ENCODE measurements at places on chromosomes 13 and 19.

GRCh38 chr19:19402656-19403372 is 2.7 kb upstream of the GATAD2A start:
- DNase-seq = no peak

- DNase-seq = no peak
Observed at GRCh38 chr13:32309312-32310133, 5.6 kb downstream of the ZAR1L start.

- DNase-seq = no peak
Observed at GRCh38 chr19:23093832-23094231, 23.0 kb upstream of the ZNF730 start.

DNA sequence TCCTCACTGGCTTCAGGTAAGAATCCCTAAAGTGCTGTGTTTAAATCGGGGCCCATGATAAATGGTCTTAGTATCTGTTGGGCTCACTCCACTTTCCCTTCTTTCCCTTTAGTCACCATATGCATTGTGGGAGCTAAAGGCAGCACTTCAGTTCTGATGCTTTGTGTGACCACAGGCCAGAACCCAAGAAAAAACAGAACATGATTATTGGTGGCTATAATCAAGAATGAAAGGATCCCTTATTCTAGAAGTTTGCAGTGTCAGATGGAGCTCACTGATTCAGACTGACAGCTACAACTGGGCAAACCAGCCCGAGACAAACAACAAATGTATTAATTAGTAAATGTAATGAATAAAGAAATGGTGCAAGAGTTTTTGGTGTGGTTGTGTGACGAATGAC is 57.3 kb upstream of the POMP start:
- DNase-seq = no peak

GRCh38 chr19:54173951-54174834 is 1.2 kb upstream of the TMC4 start:
- no peak for DNase-seq

DNA sequence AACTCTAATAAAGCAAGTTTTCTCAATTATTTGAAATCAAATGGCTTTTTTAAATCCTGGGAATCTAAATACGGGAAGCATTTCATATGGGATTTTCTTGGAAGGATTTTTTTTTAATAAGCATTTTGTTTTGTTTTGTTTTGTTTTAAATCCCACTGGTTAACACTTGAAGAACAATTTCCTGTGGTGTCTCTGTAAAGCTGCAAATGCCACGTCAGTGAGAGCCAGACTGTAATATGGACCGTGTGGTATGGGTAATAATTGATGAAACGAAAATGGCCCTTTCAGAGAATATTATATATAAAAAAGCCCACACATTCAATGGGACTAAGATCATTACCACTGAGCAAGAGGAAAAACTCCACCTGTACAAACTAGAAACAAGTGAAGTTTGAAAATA is 33.9 kb upstream of the MIR17HG start:
- no peak for DNase-seq

DNA sequence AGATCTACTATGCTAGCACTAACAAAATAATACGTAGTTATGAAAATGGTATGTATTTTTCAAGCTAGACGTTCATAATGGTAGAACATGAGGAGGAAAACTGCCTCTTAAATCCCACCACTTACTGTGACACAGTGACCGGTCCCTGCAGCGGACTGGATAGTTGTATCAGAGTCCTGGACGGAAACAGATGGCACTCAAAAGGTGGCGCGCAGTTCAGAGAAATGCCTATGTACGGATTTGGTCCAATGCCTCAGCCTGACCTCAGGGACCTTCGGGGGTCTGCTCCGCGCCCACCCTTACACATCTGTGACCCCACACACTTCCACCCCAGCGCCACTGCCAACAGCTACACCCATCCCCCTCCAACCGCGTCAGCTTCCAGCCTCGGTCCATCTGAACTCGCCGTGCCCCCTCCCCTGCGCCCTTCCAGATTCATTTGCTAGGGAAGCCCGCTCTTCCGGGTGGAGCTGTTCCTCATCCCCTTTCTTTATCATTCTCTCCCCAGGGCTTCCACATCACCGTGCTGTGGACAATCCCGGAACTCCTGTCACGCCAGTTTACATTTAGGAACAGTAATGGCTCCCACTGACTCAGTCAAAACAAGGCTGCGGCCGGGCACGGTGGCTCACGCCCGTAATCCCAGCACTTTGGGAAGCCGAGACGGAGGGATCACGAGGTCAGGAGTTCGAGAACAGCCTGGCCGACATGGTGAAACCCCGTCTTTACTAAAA is 792 bp upstream of the LENG8 start:
- DNase-seq = peak; percentile 61

- peak; percentile 62 for DNase-seq
Observed at GRCh38 chr13:98998831-98999638, 21.2 kb upstream of the DOCK9 start.

DNA sequence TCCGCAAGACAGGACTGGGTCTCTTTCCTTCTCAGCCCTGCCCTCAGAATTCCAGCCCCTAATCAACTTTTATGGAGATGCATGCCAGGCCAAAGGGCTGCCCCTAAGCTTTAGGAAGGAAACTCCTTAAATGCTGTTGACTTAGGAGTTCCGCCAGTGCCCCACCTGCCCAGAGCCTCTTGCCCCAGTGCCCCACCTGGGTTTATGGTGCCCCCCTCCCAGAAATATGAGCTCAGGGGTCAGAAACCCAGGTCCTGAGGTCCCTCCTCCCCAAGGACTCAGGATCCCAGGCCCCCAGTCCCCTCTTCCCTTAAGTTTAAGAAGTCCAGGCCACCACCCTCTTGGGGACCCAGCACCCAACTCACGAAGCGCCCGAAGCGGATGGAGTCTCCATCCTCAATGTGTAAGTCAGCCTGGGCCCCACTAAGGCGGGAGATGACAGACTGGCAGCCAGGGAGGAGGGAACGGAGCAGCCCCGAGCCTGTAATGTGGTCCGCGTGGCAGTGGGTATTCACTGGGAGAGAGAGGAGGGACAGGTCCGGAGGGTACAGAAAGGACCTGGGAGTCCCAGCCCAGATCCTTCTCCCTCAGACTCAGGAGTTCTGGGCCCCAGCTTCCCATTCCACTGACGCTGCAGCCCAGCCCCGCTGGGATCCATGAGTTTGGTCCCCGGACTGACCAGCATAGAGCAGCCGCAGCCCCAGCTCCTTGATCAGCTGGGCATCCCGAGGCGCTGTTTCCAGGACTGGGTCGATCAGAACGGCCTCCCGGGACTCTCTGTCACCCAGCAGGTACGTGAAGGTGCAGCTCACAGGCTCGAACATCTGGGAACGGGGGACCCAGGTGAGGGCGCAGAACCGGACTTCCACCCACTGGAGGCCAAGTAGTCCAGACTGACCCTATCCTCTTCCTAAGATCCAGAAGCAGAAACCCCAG is 897 bp downstream of the ETHE1 start:
- peak; percentile 20 for DNase-seq

DNA sequence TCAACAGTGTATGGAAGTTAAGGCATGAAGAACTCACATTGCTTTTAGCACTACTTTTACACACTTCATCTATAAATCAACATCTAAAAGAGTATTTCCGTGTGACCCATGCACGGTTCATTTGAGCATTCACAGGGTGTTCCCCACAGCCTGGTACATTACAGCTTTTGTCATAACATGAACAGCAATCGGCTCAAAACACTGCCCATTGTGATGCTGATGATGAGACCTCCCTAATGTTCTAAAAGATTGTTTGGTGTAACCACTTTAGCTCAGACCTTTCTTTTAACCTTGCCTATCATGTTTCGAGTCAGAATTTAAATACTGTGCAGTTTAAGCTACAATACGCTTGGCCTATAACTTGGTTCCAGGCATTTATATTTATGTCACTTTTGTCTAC is 4.1 kb upstream of the KLF5 start:
- DNase-seq = no peak

DNA sequence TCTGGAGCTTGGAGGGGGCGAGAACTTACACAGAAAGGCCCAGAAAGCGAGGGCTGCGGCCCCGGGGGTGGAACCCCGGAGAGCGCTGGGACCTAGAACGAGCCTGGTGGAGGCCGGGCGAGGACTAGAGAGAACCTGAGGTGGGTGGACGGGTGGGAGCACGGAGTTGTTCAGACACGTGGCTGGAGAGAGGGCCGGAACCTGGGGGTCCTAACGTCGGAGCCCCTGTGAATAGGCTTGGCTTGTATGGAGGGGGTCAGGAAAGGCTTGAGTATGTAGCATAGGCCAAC is 383 bp downstream of the ZNF581 start:
- DNase-seq = no peak

- DNase-seq = no peak
Observed at GRCh38 chr13:30746791-30747190, 11.4 kb downstream of the ALOX5AP start.

DNA sequence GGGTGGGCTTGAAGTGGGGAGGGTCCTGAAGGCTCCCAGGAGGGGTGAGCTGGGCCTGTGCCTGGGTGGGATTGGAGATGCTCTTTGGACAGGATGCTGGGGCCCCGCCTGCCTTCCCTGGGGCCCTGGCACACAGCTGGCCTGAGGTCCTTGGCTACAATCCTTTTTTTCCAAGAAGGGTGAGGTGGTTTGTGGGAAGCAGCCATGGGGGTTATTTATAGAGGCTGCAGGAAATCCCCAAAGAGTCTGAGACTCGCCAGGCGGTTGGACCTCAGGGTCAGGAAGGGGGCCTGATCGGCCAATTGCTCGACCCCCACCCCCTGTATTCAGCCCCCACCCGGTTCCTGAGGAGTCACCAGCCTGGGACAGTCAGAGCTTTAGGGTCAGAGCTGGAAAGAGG is 10.0 kb downstream of the GTPBP3 start:
- DNase-seq = peak; percentile 54

GRCh38 chr19:35285095-35285449 is 2.7 kb downstream of the HAMP start:
- no peak for DNase-seq

GRCh38 chr13:48561466-48562235 is 28.8 kb upstream of the RCBTB2 start:
- no peak for DNase-seq

DNA sequence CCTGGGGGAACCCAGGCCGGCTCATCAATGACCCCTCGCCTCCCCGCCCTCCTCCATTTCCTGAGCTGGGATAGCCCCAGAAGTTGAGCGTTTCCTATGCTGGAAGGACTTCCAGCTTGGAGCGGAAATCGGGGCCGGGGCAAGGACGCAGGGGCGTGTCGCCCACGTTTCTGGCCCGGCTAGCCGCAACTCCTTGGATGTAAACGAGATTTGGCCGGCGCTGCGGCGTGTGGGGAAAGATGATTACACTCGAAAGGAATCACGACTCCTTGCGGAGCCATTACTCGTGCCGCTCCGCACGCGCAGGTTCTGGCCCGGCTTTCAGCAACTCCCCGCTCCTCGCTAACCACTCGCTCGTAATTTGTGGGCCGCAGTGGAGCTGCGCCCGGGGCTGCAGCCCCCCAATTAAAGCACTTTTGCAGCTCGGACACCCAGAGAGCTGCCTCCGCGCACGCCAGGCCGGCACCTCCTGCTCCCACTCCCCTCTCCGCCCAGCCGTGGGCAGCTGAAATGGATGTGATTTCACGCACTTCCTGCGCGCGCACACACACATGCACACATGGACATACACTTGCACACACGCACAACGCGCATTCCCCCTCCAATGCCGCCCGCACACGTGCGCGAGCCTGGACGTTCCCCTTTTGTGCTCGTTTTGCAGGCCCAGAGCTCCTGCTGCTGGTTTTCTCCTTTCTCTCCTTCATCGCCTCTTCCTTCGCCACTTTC is 15.7 kb downstream of the ZIC5 start:
- peak; percentile 30 for DNase-seq

- DNase-seq = no peak
Observed at GRCh38 chr13:92842145-92842544, 384.5 kb upstream of the GPC6 start.

GRCh38 chr13:45713721-45714120 is 11.6 kb downstream of the CBY2 start:
- DNase-seq = no peak

GRCh38 chr19:18792661-18793060 is 1.6 kb upstream of the COMP start:
- no peak for DNase-seq

- no peak for DNase-seq
Observed at GRCh38 chr13:83100237-83100636, 782.0 kb downstream of the SLITRK1 start.

DNA sequence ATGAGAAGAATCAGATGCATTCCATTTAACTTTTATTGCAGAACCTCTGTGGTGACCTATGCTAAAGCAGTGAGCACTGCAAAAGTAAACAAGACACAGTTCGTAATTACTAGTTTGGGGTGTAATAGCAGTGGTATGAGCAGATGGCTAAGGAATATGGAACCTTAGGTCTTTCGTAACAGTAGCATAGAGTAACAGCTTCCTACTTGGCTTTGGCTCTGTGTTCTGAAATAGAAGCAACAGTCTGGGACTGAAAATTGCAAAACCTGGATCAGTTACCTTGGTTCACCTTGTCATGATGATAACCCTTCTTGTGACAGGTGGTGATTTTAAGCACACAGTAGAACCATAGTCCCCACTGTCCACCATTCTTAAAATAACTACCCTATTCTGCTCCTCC is 303.4 kb downstream of the GPC6 start:
- no peak for DNase-seq

DNA sequence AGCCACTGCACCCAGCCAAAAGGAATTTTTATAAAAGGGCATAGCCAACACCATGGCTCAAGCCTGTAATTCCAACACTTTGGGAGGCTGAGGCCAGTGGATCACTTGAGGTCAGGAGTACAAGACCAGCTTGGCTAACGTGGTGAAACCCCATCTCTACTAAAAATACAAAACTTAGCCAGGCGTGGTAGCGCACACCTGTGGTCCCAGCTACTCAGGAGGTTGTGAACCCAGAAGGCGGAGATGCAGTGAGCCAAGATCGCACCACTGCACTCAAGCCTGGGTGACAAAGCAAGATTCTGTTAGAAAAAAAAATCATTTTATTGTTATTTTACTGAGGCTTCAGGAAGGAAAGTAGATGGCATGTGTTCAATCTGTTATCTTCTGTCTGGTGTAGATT is 31.3 kb upstream of the FOXO1 start:
- no peak for DNase-seq

- no peak for DNase-seq
Observed at GRCh38 chr19:6473647-6474046, 7.9 kb downstream of the DENND1C start.

- DNase-seq = peak; percentile 34
Observed at GRCh38 chr13:23876265-23876664, 12.9 kb downstream of the MIPEP start.

GRCh38 chr13:75825594-75825993 is 189.5 kb downstream of the LMO7 start:
- DNase-seq = no peak

- no peak for DNase-seq
Observed at GRCh38 chr19:49799271-49799797, 13.8 kb downstream of the FUZ start.

- DNase-seq = no peak
Observed at GRCh38 chr13:93882086-93882651, 597.3 kb downstream of the DCT start.

- DNase-seq = no peak
Observed at GRCh38 chr19:1956868-1957492, 16.0 kb downstream of the CSNK1G2 start.

- no peak for DNase-seq
Observed at GRCh38 chr13:19093369-19093768, 88.3 kb downstream of the TUBA3C start.

Data from lung microvascular endothelial cell (primary cell).